Stimulated activated CD8-positive, alpha-beta memory T cell treated with anti-CD3 and anti-CD28 coated beads, Interleukin-12 subunit alpha, Interleukin-12 subunit beta, amount 100 ng/mL, for 1 hour (primary cell): ENCODE measurements at places on chromosomes 12 and 14.

GRCh38 chr14:100290607-100291304, 15.5 kb downstream of the SLC25A29 start:
- DNase-seq: no peak

DNA sequence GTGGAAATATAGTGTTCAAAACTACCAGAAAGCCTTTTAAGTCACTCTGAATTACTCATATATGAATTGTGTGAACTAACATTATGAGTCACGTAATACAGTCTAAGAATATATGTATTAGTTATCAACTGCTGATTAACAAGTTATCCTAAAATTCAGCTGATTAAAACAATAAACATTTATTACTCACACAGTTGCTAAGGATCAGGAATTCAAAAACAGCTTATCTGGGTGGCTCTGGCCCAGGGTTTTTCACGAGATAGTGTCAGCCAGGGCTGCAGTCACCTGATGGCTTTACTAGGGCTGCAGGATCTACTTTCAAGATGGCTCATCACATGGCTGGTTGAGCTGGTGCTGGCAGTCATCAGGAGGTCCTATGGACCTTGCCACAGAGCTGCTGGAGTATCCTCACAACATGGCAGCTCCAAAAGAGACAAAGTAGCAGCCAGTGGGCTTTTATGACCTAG, 36.5 kb downstream of the CORO1C start:
- no peak for DNase-seq

DNA sequence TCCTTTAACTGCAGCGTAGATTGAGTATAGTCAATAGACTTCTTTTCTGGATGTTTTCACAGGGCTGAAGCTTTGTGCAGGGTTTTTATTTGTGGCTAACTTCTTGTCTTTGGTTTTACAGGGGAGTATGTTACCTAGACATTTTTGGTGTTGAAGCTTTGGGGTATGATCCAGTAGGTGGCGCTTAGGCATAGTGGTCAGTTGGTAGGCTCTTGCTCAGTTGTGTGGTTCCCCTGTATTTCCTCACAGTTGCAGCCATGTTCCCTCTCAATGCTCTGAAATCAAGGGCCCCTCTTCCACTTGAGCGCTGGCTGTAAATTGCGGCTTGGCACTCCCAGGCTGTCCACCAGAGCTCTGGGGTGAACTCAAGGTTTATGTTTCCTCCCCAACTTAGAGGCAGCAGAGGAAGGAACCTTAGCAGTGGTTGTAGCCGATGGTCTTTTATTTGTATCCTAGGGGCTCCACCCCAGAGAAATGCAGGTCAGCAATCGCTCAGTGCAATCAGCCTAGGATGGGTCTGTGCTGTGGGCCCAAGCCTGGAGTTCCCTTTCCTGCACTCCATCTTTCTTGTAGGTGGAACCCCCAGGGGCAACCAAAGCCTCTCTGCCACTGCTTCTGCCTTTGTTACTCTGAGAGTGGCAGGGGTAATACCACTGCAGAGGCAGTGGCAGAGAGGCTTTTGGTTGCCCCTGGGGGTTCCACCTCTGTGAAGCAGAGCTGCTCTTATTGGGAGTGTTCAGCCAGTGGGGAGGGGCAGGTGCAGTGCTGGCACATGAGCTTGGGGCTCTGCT, 55.1 kb downstream of the CMAS start:
- no peak for DNase-seq

- no peak for DNase-seq
Observed at GRCh38 chr12:23495472-23495871, 454.0 kb downstream of the SOX5 start.

- no peak for DNase-seq
Observed at GRCh38 chr14:72544615-72545387, 349.1 kb downstream of the DPF3 start.

DNA sequence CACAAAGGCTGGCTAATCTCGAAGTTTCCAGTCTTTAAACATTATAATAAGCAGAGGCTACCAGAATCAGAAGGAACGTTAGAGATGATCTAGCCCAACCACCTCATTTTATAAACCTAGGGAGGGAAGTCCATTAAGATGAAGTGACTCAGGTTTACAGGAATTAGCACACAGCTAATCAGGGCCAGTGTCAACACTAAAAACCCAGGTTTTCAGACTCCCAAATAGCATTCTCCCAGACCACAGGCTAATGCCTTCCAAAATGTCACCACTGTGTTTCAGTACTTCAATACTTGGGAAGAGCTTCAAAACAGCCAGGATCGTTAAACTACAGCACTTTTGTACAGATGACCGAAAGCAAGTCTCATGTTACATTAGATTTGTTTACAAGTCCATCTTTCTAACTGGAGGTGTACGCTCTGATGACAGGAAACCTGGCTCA, 89.2 kb downstream of the FOXN3 start:
- no peak for DNase-seq

- no peak for DNase-seq
Observed at GRCh38 chr12:119748497-119748896, 80.6 kb downstream of the PRKAB1 start.

- DNase-seq: no peak
Observed at GRCh38 chr12:22083167-22083566, 37.1 kb downstream of the CMAS start.

DNA sequence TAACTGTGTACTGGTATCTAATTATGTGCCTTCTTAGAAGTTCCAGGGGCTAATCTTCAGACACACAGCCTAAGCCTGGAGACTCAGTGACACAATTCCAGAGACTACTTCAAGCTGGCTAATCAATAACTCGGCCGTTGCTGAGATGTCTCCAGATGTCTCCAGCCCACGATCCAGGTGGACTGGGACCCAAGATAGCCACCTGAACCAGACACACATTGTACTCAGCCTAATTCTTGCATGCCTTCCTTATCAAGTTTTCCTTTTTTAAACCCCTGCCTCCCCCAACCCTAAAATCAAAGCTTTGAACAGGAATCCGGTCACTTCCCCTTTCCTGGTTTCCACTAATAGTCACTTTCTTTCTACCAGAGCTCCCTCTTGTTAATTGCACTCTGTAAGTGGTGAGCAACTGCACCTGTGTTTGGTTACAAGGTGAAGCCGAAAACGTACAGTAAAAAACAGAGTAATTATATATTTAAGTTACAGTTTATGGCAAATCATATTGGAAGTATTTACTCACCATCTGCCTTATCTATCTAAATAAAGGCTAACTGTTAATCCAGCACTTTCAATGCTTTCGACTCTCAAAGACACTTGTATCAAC, 39.8 kb upstream of the PTGDR start:
- DNase-seq: no peak

GRCh38 chr12:124734224-124734788, 129.4 kb downstream of the SCARB1 start:
- DNase-seq: no peak

GRCh38 chr14:32565256-32565655, 236.2 kb downstream of the AKAP6 start:
- no peak for DNase-seq

GRCh38 chr12:43338848-43339526, 213.0 kb downstream of the ADAMTS20 start:
- no peak for DNase-seq

GRCh38 chr12:25496098-25496587, 56.9 kb downstream of the LMNTD1 start:
- DNase-seq: no peak

- no peak for DNase-seq
Observed at GRCh38 chr14:54658836-54659235, 91.9 kb downstream of the SAMD4A start.

DNA sequence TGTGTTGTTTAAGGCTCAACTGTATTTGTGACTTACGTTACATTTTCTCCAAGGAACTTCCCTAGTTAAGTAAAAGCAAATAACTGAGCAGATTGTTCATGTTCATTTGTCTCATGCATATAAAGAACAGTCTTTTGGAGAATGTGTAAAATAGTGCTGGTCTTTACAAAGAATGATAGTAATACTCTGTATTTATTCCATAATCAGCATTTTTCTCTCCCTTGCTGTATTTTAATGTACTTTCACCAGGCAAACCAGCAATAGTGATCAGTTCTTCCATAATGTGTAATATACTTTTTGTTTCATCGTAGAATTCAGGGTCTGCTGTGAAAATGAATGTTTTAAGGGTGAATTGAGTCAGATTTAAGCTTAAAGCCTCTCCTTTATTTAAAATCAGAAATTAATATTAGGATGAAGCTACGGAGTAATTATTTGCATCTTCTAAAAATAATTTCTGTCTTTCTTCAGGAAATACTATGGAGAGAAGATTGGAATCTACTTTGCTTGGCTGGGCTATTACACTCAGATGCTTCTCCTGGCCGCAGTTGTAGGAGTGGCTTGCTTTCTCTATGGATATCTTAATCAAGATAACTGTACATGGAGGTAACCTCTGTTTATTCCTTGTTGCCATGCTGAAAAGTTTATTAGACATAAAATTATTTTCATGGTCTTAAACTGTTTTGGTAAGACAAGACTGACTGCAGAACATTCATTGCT, 141.1 kb downstream of the ANO6 start:
- DNase-seq: no peak

DNA sequence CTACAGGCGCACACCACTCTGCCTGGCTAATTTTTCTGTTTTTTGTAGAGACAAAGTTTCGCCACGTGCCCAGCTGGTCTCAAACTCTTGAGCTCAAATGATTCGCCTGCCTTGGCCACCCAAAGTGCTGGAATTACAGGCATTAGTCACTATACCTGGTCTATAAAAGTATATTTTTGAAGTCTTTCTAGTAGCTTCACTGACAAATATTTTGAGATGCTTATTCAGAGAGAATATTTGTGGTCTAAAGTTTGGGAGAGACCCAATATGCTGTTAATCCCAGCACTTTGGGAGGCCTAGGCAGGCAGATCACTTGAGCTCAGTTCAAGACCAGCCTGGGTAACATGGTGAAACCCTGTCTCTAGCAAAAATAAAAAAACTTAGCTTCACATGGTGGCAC, 22.0 kb upstream of the PPP1R12A start:
- no peak for DNase-seq

DNA sequence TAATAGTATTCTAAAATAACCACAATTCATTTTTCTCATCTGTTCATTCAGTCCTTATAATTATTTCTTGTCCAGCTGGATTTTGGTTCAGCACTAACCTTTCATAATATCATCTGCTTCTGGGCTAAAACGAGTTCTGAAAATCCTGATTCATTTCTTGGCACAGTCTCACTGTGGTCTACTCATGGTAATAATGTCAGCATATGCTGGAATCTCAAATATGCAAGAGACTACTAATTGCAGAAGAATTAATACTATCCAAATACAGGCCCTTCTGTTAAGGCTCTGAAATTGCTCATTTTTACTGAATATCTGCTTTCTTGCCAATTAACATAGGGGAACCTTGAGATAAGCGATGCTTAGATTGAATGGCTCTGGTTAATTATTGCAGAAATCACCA, 597.1 kb downstream of the RPL10L start:
- DNase-seq: no peak

DNA sequence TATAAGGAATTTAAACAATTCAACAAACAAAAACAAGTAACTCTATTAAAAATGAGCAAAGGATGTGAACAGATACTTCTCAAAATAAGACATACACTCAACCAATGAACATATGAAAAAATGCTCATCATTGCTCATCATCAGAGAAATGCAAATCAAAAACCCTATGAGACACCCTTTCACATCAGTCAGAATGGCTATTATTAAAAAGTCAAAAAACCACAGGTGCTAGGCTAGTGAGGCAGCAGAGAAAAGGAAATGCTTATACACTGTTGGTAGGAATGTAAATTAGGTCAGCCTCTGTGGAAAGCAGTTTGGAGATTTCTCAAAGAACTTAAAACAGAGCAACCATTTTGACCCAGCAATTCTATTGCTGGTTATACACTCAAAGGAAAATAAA, 52.0 kb downstream of the NAV3 start:
- no peak for DNase-seq

GRCh38 chr12:11826574-11826973, 177.1 kb downstream of the ETV6 start:
- no peak for DNase-seq

DNA sequence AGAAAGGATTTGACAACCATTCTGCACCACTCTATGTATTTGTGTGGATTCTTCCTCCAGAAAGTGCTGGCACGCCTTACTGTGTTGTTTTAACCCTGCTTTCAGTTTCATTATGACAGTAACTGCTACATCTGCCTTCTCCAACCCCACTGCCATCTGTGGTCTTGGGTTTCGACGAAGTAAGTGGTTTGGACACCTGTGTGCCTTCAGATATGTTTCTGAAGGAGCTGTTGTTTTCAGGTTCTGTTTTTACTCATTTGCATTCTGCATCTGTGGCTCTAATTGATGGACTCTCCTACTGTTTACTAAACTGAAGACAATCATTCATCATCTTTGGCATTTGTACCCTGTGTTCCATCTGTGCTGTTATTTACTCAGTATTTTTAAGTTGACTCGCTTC, 4.1 kb downstream of the TSHR start:
- no peak for DNase-seq

GRCh38 chr14:93431036-93431670, 414 bp downstream of the UNC79 start:
- no peak for DNase-seq

GRCh38 chr14:88002421-88003075, 2.4 kb upstream of the GPR65 start:
- no peak for DNase-seq

DNA sequence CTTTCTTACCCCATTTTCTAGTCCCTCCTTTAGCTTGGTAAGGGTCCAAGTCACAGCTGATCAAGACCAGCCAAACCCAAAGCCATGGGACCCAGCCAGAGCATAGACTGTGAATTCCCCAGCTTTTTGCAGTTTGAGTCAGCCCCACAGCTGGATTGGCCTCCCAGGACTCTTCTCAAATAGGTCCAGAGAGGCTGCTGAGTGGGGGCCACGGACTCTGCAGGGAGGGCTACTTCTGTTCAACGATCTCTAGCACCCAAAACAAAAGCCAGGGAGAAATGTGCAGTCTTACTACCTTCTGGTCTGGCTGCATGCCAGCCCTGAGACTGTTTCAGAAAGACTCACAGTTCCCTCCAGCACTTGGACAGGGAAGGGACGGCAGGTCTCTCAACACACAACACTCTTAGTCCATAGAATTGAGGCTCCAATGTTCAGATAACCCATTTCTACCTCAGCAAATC, 1.6 kb downstream of the VDR start:
- DNase-seq: no peak

DNA sequence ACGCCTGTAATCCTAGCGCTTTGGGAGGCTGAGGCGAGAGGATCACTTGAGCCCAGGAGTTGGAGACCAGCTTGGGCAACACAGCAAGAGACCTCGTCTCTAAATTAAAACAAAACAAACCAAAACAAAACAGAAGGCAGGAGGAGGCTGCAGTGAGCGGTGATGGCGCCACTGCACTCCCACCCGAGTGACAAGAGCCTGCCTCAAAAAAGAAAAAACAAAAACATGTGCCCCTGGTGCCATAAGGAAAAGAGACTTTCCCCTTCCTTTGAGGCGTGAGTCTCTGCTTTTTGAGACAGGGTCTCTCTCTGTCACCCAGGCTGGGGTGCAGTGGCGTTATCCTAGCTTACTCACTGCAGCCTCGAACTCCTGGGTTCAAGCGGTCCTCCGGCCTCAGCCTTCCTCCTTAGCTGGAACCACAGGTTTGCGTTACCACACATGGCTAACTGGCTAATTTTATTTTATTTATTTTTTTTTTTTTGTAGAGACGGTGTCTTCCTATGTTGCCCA, 9.0 kb upstream of the EAPP start:
- no peak for DNase-seq
